ENCODE measurements at places on chromosomes 2 and 18.

DNA sequence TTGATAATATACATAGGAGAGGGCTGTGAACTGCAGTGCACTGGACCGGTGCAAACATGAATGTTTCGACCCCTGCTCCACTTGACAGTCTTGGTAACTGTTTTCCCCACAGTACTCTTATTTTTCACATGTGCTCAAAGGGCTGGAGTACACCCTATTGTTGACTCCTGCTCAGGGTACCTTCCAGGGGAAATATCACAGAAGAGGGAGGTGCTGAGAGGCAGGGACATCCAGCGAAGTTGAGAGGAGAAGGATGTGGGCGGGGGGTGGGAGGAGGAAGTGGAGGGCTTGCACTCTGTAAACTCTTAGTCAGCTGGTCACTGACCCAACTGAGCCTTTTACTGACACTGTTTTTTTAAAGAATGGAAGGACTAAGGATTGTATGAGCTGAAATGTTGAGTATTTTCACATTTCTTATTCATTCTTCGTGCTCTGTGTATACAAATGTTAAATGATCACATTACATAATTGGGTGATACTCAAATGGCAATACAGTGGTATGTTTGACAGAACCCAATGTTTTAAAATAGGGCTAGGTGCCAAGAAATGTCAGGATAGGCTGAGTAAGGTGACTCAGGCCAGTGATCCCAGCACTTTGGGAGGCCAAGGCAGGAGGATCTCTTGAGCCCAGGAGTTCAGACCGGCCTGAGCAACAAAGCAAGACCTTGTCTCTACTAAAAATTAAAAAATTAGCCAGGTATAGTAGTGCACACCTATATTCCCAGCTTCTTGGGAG is 10.0 kb downstream of the INPP4A start:
- DNase-seq: peak; percentile 80

- no peak for DNase-seq
Observed at GRCh38 chr2:74221604-74222299, 23.3 kb downstream of the MTHFD2 start.

GRCh38 chr2:14756122-14756541 is 123.6 kb downstream of the LRATD1 start:
- no peak for DNase-seq

DNA sequence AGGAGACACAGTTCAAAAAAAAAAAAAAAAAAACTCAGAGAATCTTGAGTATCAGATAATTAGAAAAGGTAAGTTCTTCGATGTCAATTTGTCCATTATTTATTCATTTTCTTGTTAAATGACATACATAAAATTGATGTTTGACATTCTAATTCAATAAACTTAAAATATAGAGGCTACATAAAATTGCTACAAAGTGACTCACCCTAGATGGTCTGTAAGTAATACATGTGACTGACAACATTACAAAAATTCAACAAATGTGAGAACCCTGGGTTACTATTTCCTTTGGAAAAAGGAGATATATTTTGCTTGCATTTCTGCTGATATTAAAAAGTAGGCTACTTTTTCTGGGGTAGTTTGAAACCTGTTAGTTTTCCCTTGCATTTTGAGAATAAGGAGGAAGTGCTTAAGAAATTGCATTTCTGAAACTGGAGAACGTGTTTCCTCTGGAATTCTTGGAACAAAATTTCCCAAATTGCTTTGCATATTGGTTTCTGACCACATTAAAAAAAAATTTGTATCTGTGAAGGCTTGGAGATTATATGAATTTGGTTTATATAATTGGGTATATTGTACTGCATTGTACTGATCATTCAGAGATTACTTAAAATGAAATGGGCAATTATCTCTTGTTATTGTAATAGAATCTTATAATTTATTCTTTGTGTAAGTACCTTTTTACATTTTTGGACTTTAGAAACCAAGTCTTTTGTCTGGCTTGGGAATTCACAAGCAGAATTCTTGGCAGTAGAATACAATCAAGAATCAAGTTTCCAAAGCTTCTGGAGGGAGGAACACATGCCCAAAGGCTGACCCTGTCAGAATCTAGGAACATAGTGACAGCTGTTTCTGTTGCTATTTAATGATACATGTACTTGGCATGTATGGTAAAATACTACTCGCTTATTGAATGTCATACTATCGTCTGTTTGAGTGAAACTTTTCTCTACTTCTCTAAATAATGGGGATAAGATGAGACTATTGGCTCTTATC is 106.1 kb downstream of the DSEL start:
- DNase-seq: no peak

DNA sequence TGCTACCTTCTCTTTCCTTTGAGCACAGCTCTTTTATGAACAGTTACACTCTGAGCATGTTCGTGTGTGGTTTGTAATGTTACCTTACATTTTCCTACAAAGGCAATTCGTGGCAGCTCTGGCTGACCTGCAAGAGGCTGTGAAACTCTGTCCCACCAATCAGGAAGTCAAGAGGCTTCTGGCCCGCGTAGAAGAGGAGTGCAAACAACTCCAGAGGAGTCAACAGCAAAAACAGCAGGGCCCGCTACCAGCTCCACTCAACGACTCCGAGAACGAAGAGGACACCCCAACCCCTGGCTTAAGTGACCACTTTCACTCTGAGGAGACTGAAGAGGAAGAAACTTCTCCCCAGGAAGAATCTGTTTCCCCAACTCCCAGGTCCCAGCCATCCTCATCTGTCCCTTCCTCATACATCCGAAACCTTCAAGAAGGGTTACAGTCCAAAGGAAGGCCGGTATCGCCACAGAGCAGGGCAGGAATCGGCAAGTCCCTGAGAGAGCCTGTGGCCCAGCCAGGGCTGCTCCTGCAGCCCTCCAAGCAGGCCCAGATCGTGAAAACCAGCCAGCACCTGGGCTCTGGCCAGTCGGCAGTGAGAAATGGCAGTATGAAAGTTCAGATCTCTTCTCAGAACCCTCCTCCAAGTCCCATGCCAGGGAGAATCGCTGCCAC is 56.9 kb downstream of the WDSUB1 start:
- no peak for DNase-seq

- no peak for DNase-seq
Observed at GRCh38 chr2:48541666-48542389, 11.9 kb downstream of the STON1 start.

Measured in suppressor macrophage treated with lipopolysaccharide for 1 hour (primary cell).